ENCODE measurements at places on chromosomes 12 and 14. TPM values are rescaled to one million over a fixed set of nuclear protein-coding genes. Genes with fewer than 3 reads are reported as not detected.

The RNASE7 gene
- not detected for total RNA-seq

The HCAR3 gene
- total RNA-seq = not detected

The RNF31 gene
- total RNA-seq = 67.5 TPM

The TMEM132D gene
- not detected for total RNA-seq

The RNASE3 gene
- not detected for total RNA-seq

The TRPV4 gene
- not detected for total RNA-seq

DNA sequence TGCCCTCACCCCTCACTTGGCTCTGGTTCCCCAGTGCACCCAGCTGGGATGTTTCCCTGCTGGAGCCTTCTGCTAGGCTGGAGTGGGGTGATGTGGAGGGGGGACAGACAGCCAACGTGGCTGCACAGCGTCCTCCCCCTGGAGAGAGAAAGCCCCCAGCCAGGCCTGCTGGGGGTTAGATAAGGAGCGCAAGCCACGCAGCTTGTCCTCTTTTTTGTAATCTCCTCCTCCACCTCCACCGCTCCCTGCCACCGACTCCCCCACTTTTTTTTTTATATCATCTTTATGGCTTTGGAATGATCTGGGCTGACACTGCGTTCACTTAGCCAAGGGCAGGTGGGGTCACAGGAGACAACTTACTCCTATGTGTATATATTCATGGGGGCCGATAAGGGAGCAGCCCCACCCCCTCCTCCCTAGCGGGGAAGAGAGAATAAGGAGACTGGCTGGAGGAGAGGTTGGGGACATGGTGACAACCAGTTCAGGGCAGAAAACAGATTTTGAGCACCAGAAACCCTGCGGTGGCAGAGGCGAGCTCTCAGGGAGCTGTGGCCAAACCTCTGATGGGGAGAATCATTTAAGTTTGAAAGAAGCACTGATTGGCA is 169.9 kb upstream of the LHX5 start:
- DNase-seq = no peak

DNA sequence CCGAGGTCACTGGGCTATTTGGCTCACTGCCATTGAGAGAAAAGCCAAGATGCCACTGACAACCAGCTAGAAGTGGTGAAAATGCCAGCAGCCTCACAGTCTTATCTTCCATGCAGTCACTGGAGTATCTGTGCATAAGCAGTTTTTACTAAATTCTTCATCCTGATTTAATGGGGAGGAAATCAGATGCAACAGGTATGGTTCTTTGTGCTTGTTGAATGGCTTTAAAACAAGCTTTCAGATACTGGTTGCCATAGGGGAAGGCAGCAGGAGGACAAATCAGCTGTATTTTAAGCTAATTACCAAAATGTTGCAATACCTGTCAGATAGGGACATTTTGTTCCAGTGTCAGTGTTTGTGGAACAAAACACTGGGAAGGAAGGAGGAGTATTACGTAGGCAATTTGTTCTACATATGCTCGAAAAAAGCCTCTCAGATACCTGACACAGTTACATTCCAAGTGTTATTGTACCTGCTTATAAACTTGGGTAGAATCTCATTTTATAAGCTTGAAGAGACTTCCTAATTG is 54.1 kb upstream of the ARHGAP5 start:
- no peak for DNase-seq

GRCh38 chr12:51382173-51382572 is 9.0 kb downstream of the GALNT6 start:
- no peak for DNase-seq

Data from gastrocnemius medialis (tissue), 4 donors.